ENCODE measurements at places on chromosomes 3 and 15.

- DNase-seq, result no peak
Measured at GRCh38 chr3:160112481-160112880, 112.7 kb upstream of the C3orf80 start.

DNA sequence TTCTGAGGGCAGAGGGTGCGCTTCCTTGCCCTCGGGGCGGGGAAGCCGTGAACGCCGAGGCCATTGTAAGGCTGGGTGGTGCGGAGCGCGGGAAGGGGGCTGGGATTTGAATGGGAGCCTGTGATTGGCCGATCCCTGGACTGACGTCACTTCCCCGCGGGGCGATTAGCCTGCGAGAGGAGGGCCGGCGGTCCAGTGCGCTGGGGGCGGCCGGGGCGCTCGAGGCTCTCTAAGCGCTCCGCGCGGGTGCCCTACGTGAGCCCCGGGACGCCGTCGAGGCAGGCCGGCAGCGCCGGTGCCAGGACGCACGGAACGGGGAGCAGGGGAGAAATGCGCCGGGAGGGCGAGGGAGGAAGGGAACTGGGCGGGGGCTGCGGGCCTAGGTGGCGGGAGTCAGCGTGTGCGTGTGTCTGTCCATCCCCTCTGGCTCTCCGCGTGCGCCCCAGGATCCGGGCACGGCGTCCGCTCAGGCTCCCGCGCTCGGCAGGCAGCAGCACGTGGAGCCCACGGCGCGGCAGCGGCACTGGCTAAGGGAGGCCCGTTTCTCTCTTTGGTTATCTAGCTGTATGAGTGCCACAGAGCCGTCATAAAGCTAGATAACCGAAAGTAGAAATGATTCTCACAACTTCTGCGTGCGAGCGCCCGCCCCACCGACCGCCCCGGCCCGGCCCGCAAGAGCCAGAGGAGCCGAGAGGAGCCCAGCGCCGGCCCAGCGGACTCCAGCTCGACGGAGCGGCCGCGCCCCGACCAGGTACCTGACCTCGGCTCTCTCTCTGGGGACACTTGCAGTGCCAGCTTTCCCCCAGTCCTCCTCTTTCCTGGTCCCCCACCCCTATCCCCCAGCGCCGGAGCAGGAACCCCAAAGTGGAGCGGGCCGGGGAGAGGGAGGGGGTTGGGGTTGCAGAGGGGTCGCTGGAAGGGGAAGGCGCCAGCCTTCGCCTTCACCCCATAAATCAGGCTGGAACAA lies 33.1 kb upstream of the POLG start:
- DNase-seq, result no peak

GRCh38 chr15:49101536-49101935 lies 53.9 kb downstream of the COPS2 start:
- no peak for DNase-seq

DNA sequence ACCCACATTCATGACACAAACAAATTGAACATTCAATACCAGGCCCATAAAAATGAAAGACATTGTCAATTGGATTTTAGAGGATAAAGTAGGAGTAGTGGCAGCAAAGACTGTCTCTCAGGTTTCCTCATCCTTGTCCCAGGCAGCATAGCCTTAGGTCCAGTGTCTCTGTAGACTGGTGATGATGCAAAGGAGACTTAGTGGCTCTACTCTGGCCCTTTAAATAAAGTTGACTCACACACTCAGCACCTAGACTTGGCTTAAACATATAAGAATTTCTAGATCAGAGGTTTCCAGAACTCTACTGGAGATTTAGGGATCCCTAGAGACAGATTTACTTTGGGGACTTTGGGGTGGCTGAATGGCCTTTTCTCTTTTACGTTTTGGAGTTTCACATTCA lies 166.6 kb downstream of the NR1D2 start:
- no peak for DNase-seq

GRCh38 chr3:43102773-43103480 lies 3.0 kb downstream of the POMGNT2 start:
- DNase-seq, result no peak

GRCh38 chr15:79948095-79948695 lies 22.8 kb downstream of the BCL2A1 start:
- no peak for DNase-seq

Measured in CD4-positive, alpha-beta T cell treated with Interleukin-4 for 4 hours (primary cell).